ENCODE measurements at places on chromosomes 6 and 20.

GRCh38 chr20:34402461-34402860, 39.4 kb downstream of the ITCH start:
- no peak for DNase-seq

- peak; percentile 41 for DNase-seq
Observed at GRCh38 chr6:30101444-30102413, 11.2 kb downstream of the TRIM31 start.

- DNase-seq, result no peak
Observed at GRCh38 chr6:126091466-126091865, 105.1 kb downstream of the TRMT11 start.

DNA sequence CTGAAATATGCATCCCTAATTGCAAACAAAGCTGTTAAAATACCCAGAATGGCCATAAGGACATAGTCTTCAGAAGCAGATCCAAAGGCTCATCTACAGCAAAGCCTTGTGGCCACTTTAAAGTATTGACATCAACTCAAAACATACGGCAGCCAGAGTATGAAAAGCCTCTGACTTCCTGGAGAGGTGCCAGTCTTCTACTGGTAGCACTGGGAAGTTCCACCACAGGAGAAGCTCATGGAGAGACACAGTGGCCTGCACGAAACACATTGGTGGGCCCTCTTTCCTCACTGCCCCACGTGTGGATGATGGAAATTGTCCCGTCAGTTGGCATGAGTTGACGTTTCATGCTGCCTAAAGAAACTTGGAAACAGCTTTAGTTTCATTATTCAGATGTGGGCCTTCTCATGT, 202.6 kb upstream of the HEY2 start:
- no peak for DNase-seq

DNA sequence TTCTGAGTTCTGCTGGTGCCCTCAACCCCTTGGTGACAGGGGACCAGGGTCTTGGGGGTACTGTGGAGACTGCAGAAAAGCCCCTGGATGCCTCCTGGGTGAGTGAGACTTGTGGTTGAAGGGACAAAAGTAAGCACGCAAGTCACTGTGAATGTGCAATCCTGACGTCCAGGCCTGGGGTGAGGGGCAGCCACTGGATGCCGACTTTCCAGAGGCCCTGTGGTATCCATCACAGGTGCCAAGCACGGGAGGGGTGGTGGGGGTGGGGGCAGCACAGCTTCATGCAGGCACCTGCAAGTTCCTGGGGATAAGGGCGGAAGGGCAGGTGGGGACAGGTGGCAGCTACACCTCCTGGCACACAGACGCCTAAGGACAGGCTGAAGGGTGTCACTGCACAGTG, 20.1 kb upstream of the UBE2V1 start:
- DNase-seq, result no peak

All from AG09319 (cell line).